IPS DF 6.9 (cell line): ENCODE measurements at places on chromosomes 1 and 21.
A peak's percentile ranks its signal among the peaks of the same experiment; 100 is the strongest.

DNA sequence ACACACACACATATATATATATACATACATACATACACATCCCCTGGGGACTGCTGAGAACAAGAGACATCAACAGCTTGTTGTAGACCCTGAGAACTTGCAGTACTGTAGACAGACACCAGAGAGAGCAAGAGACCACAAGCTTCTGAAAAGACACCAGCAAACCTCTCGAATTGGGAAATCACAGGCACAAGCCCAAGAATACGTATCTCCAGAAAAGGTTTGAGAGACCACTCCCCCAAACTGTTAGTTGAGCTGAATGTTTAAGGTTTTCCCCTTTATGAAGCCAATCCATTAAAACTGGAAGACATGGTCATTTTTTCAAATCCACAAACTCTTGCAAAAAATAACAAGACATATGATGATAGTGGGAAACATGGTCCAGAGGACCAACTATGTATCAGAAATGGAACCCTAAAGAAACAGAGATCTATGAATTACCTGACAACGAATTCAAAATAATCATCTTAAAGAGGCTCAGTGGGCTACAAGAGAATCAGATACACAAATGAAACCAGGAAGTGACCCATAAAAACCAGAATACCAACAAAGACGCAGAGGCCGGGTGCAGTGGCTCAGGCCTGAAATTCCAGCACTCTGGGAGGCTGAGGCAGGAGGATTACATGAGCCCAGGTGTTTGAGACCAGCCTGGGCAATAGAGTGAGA lies 45.1 kb downstream of the SLC2A1 start:
- no peaks in the 10 kb centered on the region for H3K36me3 ChIP-seq
- H3K4me3 ChIP-seq = no peak overlapping the region
- no peaks in the 10 kb centered on the region for H3K4me1 ChIP-seq
- H3K27me3 ChIP-seq = no peaks in the 10 kb centered on the region
- peak; percentile 82 for DNase-seq
- no peak overlapping the region for H3K27ac ChIP-seq

GRCh38 chr21:45640888-45641479 lies 2.5 kb upstream of the PCBP3 start:
- no peak overlapping the region for H3K27ac ChIP-seq
- H3K4me3 ChIP-seq = no peak overlapping the region
- DNase-seq = no peak
- no peaks in the 10 kb centered on the region; the same call in 1 of the 2 replicates for H3K36me3 ChIP-seq

DNA sequence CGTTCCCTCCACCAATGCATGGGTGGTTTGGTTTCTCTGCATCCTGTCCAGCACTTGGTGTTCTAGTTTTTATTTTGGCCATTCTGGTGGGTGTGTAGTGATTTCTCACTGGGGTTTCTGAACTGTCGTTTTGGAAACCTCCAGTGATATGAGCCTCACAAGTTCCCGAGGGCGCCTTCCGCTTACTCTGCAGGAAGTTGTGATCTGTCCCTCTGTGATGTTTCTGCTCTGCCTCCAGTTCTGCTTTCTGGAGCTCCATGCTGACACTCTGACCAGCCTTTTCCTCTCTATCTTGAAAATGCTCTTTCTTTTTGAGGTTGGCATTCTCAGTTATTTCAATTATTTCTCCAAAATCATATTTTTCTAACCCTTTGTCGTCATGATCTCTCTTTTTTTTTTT lies 111.6 kb downstream of the PLD5 start:
- no peak overlapping the region for H3K27ac ChIP-seq
- DNase-seq = no peak
- H3K27me3 ChIP-seq = no peaks in the 10 kb centered on the region
- no peaks in the 10 kb centered on the region for H3K4me1 ChIP-seq

DNA sequence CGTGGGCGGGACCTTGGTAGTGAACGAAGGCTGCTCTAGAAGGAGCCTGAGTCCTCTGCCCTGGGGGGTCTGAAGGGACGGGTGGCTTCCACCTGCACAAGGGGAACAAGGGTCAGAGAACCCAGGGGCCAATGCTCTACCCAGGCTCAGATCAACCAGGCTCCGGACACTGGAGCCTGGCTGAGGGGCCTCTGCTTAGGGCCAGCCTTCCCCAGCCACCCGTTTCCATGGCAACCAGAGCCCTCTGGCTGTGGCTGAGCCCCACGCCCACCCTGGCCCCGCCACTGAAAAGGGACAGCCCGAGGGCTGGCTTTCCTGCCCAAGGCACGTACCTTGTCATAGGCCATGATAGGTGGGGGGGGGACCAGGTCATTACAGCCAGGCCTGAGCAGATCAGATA lies 724.6 kb downstream of the PTPRU start:
- H3K27ac ChIP-seq = no peak overlapping the region
- H3K4me3 ChIP-seq = no peak overlapping the region
- H3K27me3 ChIP-seq = no peaks in the 10 kb centered on the region
- H3K4me1 ChIP-seq = no peaks in the 10 kb centered on the region; the same call in 1 of the 2 replicates

DNA sequence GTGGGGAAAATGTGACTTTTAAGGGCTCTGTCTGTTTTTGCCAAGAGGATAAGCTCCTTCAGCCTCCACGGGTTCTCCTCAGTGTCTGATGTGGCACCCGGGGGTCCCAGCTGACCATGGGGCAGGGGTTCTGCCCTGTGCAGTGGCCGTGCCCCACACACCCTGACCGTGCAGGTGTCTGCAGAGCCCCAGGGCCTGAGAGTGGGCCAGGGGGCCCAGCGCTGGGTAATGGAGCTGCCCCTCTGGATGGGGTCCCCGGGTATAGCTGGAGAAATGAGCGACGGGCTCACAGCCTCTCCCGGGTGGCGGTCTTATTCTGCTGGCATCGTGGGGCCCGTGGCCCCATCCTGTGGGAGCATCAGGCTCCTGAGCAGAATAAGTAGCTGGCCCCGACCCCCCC lies 2.9 kb upstream of the PFKL start:
- H3K4me1 ChIP-seq = peaks cover 1% of the 10 kb centered on the region; the same call in 1 of the 2 replicates
- no peak for DNase-seq
- H3K4me3 ChIP-seq = no peak overlapping the region
- no peak overlapping the region for H3K27ac ChIP-seq
- no peaks in the 10 kb centered on the region for H3K27me3 ChIP-seq

GRCh38 chr1:224329842-224330753 lies at the start of gene NVL:
Gene NVL (minus strand): TSS chr1:224330172. CDS start chr1:224330127, 45 bp downstream.
- no peak within 1 kb of the TSS for H3K27ac ChIP-seq
- H3K27me3 ChIP-seq = no peaks in the 10 kb centered on the region
- no peak for DNase-seq
- no peaks in the 10 kb centered on the region for H3K4me1 ChIP-seq
- no peaks in the 10 kb centered on the region for H3K36me3 ChIP-seq
- peak within 1 kb of the TSS; percentile 77 for H3K4me3 ChIP-seq

DNA sequence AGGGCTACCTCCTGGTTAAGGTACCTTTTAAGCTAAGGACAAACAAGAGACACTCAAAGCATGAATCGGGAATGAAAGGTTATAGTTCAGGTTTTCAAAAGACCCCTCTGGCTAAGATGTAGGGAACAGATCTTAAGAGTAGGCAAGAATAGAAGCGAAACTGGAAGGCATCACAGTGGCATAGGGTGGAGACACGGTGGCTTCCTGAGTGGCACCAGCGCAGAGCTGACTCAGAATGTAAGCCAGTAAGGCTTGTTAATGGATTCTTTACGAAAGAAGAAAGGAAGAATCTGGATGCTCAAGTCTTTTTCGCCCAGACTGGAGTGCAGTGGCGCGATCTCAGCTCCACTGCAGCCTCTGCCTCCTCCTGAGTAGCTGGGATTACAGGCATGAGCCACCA lies 21.2 kb downstream of the PADI6 start:
- no peaks in the 10 kb centered on the region for H3K36me3 ChIP-seq
- no peaks in the 10 kb centered on the region for H3K4me1 ChIP-seq
- no peak overlapping the region for H3K27ac ChIP-seq
- H3K4me3 ChIP-seq = no peak overlapping the region
- DNase-seq = no peak
- no peaks in the 10 kb centered on the region for H3K27me3 ChIP-seq

DNA sequence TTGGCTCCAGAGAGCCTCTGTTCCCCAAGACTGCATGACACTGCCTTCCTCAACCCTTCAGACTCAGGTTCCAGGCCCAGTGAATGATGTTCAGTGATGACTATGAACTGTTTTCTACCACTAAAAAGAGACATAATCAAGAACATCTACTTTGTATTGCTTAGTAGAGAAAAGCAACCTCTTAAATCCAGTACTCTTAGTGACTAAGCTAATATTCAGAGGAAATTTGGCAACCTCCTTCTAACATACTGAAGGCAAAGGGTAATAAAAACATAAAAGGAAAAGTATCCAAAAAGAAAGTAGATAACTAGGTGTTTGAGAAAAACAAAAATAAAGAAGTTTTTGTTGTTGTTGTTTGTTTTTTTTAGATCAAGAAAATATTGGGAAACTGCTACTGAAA lies 153.3 kb upstream of the RUNX1 start:
- no peak overlapping the region for H3K27ac ChIP-seq
- no peaks in the 10 kb centered on the region for H3K27me3 ChIP-seq
- H3K4me3 ChIP-seq = no peak overlapping the region

DNA sequence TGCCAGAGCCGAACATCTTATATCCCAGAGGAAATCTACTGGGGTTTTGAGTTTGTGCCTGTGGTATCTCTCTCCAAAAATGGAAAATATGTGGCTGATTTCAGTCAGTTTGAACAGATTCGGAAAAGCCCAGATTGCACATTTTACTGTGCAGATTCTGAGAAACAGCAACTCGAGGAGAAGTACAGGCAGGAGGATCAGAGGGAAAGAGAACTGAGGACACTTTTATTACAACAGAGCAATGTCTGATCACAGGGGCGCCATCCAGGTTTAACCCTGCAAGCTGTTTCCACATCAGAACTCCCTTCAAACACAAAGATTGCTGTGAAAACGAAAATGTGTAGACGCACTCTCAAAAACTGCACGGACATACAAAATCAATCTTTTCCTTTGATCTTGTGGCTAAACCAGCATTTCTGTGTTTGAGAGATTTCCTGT lies 43.4 kb downstream of the KCNJ15 start:
- no peak for DNase-seq
- H3K27ac ChIP-seq = no peak overlapping the region
- H3K27me3 ChIP-seq = no peaks in the 10 kb centered on the region

GRCh38 chr1:40820251-40820797 lies 36.7 kb downstream of the KCNQ4 start:
- H3K27me3 ChIP-seq = no peaks in the 10 kb centered on the region; the same call in 1 of the 2 replicates
- no peak overlapping the region for H3K4me3 ChIP-seq
- H3K36me3 ChIP-seq = no peaks in the 10 kb centered on the region
- no peak for DNase-seq
- no peak overlapping the region for H3K27ac ChIP-seq
- peaks cover 5% of the 10 kb centered on the region; the same call in 1 of the 2 replicates for H3K4me1 ChIP-seq

GRCh38 chr1:247530785-247531184 lies 5.5 kb downstream of the OR2C3 start:
- no peaks in the 10 kb centered on the region for H3K36me3 ChIP-seq
- no peaks in the 10 kb centered on the region for H3K4me1 ChIP-seq
- no peak overlapping the region for H3K27ac ChIP-seq
- H3K27me3 ChIP-seq = no peaks in the 10 kb centered on the region

- no peak for DNase-seq
- no peak overlapping the region for H3K27ac ChIP-seq
- H3K4me3 ChIP-seq = no peak overlapping the region
- H3K4me1 ChIP-seq = no peaks in the 10 kb centered on the region
- H3K27me3 ChIP-seq = no peaks in the 10 kb centered on the region
- no peaks in the 10 kb centered on the region for H3K36me3 ChIP-seq
These were observed 185.6 kb downstream of the PAPPA2 start for GRCh38 chr1:176648556-176648955.

GRCh38 chr1:63966016-63966415 lies 192.2 kb downstream of the ROR1 start:
- H3K4me1 ChIP-seq = 0 out of 2 replicates have a peak, but pooled peaks cover 2% of the 10 kb centered on the region
- H3K4me3 ChIP-seq = no peak overlapping the region
- DNase-seq = no peak
- no peak overlapping the region for H3K27ac ChIP-seq
- no peaks in the 10 kb centered on the region for H3K27me3 ChIP-seq
- no peaks in the 10 kb centered on the region for H3K36me3 ChIP-seq

- no peaks in the 10 kb centered on the region for H3K27me3 ChIP-seq
- H3K27ac ChIP-seq = no peak overlapping the region
- no peaks in the 10 kb centered on the region for H3K36me3 ChIP-seq
- no peak for DNase-seq
These were observed 5.0 kb upstream of the SLC35A3 start for GRCh38 chr1:99964806-99965205.

DNA sequence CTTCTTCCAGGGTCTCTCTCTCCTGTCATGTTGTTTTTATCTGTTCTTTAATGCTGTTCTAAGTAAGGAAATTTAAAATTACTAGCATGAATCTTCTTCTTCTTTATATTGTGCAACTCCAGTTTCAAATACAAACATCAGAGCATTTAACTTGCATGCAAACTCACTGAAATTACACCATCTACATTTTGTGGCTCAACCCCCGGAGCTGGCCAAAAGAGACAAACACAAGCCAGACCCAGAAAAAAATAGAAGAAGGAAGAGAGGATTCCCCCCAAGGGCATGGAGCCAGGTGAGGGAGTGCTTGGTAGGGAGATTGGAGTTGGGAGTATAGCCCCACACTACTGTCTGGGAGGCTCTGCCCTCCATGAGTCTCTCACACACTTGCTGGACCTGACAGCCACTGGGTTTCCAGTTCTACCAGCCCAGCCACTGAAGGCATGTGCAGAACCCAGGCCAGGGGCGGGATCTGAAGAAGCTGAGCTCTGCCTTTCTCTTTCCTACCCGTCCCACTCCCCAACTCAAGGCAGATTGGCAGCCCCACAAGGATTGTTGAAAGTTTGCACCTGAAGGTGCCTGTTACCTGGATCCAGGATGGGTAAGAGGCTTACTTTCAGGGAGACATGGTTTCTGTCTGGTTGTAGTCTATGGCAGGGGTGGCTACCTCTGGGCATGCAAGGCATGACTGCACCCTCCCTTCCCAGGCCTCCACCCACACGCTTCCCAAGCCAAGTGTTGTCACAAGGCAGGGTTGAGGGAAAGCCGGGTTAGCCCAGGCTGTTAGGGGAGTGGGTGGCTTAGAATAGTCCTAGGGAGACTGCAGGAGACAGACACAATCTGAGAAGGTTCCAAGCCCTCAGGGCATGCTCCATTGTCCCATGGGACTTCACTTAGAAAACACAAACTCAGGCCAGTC lies 297.2 kb downstream of the TGFB2 start:
- H3K27ac ChIP-seq = no peak overlapping the region
- no peak for DNase-seq
- no peaks in the 10 kb centered on the region for H3K4me1 ChIP-seq
- no peaks in the 10 kb centered on the region for H3K27me3 ChIP-seq
- no peak overlapping the region for H3K4me3 ChIP-seq

GRCh38 chr1:156528231-156528630 lies 27.7 kb upstream of the MEF2D start:
- DNase-seq = no peak
- no peak overlapping the region for H3K27ac ChIP-seq
- peaks cover 16% of the 10 kb centered on the region; the same call in 1 of the 2 replicates for H3K36me3 ChIP-seq
- no peaks in the 10 kb centered on the region for H3K27me3 ChIP-seq
- H3K4me1 ChIP-seq = peaks cover 8% of the 10 kb centered on the region
- H3K4me3 ChIP-seq = no peak overlapping the region
